AG04449 (cell line): ENCODE measurements at places on chromosomes 1 and 21.

- no peak for DNase-seq
These were observed 259.6 kb upstream of the PLD5 start for GRCh38 chr1:242784084-242784483.

- no peak for DNase-seq
These were observed 24.3 kb downstream of the AHCTF1 start for GRCh38 chr1:246907472-246907871.

GRCh38 chr1:187987236-187987776 lies 1158.6 kb downstream of the PLA2G4A start:
- no peak for DNase-seq

DNA sequence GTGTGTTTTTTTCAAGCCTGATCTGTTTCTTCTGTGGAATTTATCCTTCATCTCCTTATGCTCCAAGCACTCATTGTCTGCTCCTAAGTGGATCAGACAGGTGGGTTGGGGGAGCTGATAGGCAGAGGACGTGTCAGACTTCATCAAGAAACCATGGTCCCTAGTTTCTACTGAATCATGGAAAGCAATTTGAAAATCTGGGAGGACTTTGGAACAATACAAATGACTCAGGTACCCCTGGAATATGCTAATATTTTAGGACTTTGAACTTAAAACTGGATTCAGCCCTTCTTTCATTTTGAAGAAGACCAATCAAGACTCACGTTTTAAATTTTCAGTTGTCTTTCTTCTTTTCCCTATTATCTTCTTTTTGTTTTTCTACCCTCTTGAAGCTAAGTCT lies 7.7 kb downstream of the ABCG1 start:
- no peak for DNase-seq

- no peak for DNase-seq
These were observed 8.0 kb upstream of the C1orf159 start for GRCh38 chr1:1123581-1124507.
